ENCODE measurements at places on chromosomes 2 and 18.

DNA sequence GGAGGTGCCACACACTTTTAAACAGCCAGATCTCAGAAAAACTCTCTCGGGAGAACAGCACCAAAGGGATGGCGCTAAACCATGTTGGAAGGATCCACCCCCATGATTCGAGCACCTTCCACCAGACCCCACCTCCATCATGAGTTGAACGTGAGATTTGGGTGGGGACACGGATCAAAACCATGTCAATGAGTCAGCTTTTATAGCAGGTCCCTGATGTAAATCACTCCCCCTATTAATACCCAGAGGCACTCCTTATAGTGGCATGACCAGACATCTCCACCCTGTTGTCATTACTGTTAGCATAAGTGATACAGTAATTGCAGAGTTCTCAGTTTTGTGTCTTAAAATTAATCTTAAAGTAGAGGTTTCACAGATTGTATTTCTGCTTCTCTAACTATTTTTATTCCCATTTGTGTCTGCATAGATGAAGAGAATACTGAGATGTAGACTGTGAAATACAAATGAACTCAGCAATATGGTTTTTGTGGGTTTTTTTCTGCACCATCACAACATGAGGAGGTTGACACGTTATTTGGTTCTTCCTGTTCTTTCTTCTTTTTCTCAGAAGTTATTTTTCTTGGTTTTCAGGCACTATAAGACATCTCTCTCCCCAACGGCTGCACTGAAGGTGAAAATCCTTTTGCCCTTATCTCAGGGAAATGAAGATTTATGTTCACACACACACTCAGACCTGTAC lies 218.2 kb downstream of the ARL4C start:
- DNase-seq, result no peak

DNA sequence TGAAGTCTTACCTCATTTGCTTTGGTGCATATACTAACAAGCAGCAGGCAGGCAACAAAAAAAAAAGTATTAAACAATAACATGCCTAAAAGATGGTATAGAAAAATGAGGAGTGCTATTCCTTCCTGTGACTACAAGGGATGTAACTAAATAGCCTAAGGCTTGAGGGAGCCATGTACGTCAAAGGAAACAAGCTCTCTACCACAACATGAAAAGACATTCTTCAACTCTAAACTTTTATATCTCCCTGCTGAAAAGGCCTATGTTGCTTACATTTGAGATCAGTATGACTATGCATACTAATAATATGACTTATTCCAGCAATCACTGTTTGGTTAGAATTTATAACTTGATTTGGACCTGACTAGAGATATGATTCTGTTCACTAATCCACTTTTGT lies 347.9 kb downstream of the ADCYAP1 start:
- DNase-seq, result no peak

- DNase-seq, result no peak
Observed at GRCh38 chr2:169119123-169119760, 49.9 kb downstream of the DHRS9 start.

GRCh38 chr2:68834737-68835376 lies 36.3 kb downstream of the BMP10 start:
- no peak for DNase-seq

DNA sequence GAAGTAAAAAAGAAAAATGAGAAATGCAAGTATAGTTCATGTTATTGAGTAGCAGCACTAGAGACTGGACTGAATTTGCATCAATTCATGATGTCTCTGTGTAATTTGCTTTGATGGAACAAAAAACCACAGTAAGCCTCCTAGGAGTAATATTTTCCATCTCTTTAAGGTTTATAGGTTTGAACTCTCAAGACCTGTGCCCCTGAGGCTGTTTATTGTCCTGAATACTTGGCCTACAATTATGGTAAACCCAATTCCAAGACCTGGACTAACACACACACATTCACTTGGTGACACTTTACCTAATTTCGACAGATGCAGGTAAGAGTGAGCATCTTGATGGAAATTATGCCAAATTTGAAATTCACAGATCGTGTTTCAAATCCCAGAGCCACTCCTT lies 71.8 kb upstream of the ZNF521 start:
- DNase-seq, result no peak

DNA sequence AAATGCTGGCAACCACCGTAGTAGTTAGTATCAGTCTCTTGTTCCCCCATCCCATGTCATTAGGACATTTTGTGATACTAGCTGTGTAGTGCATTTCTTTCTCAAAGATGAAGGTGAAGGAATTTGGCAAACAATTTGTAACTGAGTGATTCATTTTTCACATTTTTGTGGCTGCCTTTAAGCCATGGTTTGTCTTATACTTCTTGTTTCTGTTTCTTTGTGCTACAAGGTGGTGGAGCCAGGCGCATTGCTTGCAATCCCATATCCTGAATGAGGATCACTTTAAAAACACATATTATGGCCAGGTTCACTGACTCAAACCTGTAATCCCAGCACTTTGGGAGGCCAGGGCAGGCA lies 40.6 kb downstream of the GPD2 start:
- DNase-seq, result peak; percentile 82

- no peak for DNase-seq
Observed at GRCh38 chr2:21599417-21599816, 475.6 kb downstream of the TDRD15 start.

- no peak for DNase-seq
Observed at GRCh38 chr2:115294999-115295398, 852.6 kb downstream of the DPP10 start.

- DNase-seq, result no peak
Observed at GRCh38 chr18:74420926-74421325, 36.2 kb downstream of the DIPK1C start.

DNA sequence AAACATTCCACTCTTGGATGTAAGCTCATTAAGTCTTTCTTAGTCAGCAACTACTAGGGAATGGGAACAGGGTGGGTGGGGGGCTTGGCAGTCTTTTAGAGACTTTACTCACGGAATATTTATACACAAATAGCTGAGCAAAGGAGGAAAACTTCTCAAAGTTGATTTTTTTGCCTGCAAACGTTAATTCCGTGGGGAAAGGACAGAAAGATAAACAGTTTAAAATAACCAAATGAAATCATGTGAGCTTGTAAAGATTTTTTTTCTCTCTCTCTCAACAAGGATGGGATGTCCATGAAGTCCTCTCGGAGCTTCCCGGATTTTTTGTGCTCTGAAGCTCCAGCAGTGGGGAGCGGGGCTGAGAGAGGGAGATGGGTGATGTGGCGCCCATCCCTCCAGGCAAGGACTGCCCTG lies 32.2 kb upstream of the MAT2A start:
- DNase-seq, result peak; percentile 81

DNA sequence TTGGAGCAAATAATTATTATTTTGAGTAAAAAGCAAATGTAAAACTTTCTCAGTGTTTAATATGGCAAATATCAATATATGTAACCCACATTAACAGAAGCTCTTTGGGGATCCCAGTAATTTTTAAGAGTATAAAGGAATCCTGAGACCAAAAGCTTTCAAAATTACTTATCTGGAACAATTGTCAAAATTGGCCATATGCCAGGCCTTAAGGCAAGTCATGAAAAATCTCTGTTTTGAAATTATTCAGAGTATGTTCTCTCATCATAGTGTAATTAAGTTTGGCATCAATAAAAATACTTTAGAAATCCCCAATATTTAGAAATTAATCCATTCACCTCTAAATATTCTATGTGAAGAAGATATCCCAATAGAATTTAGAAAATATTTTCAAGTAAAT lies 225.3 kb upstream of the ARL4C start:
- no peak for DNase-seq

DNA sequence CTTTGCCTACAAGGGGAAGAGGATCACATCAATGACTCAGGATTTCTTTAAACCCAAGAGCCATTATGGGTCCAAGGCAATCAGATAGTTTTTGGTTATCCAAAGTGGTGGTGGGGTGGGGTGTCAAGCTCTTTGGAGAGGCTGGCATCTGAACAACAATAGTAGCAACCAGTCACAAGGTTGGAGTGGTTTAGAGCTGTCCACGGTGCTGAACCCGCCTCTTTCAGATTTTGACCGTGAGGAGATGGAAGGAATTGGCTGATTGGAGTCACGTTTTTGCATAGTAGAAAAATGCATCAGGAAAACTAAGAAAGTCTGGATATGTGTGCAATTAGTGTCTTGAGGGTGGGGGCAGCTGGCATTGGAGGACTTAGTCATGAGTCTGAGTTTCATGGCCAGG lies 159.9 kb downstream of the LOXHD1 start:
- no peak for DNase-seq

- DNase-seq, result no peak
Observed at GRCh38 chr2:38248255-38248654, 128.8 kb downstream of the ATL2 start.

DNA sequence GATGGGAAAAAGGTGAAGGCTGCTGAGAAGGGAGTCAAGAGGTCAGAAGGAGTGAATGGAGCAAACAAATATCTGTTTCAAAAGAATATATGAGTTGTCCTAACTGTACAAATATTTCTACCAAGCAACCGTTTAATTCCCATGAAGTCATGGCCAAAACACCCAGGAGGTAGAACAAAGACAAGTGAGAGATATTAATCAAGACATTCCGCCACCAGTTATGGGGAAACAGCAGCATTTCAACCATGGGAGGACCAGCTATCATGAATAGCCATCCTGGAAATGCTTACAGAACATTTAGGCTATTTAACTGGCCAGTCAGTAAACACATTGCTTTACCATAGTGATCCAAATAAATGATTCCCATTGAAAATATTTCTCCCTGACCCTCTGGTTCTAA lies 396.3 kb downstream of the IRS1 start:
- no peak for DNase-seq

GRCh38 chr2:152098496-152099366 lies at the start of gene CACNB4:
Gene CACNB4 (minus strand): TSS chr2:152099044.
- DNase-seq, result no peak

GRCh38 chr2:72603481-72603880 lies 222.4 kb downstream of the EXOC6B start:
- no peak for DNase-seq

- DNase-seq, result no peak
Observed at GRCh38 chr2:22753476-22753875, 631.5 kb upstream of the KLHL29 start.

DNA sequence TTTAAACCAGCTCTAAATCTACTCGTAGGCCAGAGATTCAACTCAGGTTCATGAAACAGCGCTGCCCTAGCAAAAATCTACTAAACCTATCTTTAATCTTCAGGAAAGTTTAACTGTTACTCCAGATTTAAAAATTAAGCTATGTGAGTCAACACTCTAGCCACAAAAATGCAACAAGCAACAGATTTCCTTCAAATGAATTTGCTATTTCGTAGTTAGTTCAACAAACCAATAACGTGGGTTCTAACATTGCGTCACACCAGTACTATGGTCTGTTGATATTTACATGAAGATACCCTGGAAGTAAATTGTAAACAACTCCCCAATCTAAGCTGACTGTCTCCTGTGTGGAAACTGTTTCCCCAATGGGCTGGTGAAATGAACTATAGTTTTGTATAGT lies 71.2 kb downstream of the FIGN start:
- peak; percentile 85 for DNase-seq

DNA sequence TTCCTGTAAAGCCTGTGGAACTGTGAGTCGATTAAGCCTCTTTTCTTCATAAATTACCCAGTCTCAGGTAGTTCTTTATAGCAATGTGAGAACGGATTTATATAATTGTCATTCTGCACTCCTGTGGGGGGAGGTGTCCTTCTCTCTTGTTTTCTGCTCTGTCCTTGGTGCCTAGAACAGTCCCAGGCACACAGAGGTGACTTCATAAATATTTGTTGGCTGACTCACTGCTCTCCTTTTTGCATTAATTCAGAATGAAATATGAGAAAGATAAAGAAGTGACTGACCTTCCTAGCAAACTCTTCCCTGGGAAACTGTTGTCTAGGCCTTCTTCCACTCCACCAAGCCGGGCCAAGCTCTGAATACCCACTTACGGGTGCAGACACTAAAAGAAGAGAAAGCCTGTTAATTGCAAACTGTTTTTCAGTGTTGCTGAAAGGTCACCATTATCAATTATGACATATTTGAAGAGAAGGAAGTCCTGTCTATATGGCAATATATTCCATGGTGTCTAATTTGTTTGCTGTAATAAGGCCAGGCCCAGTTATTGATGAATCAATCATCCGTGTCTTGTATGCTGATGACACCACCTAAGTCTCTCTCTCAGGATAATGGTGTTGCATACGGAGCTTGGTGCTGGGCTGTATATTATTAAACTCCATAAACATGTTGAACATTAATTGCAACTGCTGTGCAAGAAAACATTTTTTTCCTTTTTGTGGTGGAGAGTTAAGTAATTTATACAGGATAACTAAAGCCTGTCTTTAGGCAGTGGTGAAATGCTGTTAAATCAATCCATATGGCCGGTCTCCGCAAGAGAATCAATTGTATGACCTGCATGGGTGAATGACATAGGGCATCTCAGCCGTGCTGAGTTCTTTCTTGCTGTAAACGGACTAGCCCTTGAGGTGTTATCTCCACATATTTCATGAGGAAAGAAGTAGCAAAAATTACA lies 567.5 kb downstream of the SLC4A3 start:
- DNase-seq, result no peak

DNA sequence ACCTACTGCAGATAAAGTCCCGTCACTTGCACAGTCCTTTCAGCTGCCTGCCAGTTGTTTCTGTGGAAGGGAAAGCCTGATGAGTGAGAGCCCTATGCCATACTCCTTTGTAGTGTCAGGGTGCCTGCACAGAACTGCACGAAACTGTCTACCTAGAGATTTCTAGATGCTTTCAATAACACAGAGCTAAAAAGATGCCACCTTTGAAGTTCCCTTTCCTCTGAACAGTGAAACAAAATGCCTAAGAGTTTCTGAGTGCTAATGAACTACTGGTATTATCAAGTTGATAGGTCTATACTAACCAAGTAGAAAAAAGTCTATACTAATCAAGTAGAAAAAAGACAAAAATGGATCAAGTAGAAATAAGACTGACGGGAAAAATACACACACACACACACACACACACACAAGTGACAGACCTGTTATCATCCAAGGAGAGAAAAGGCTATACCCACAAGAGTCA lies 79.0 kb downstream of the TLK1 start:
- DNase-seq, result no peak

GRCh38 chr2:218963601-218964000 lies 4.1 kb downstream of the CDK5R2 start:
- DNase-seq, result no peak

DNA sequence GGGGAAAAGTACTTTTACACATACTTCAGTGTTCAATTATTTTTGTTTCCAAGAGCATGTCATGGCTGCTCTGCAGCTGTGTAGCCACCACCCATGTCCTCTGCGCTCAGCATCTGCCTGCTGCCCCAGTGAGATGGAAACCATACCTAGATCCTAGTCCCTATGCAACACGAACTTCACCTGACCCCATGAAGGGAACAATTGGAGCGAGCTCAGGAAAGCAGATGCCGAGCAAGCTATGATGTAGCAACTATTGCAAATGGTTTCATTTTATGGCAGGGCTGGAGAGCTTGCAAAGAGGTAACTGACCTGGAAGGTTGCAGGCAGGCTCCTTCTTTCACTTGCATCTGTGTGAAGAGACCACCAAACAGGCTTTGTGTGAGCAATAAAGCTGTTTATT lies 1.3 kb upstream of the CCDC141 start:
- no peak for DNase-seq

- no peak for DNase-seq
Observed at GRCh38 chr18:5276947-5277346, 18.6 kb downstream of the ZBTB14 start.
